Sciatic nerve (tissue), 2 donors: ENCODE measurements at places on chromosomes 3 and 15. TPM values are rescaled to one million over a fixed set of nuclear protein-coding genes. Genes with fewer than 3 reads are reported as not detected.

GRCh38 chr3:140719841-140720614 lies 42.2 kb downstream of the TRIM42 start:
- DNase-seq = no peak

The MYO5A gene
- total RNA-seq = 30.2 TPM

The AMIGO3 gene
- not detected for total RNA-seq

GRCh38 chr3:25438791-25439555 lies 10.9 kb downstream of the RARB start:
- no peak for DNase-seq

The RARB gene
- 15.2 TPM for total RNA-seq

GRCh38 chr3:80439490-80439889 lies 671.7 kb upstream of the ROBO1 start:
- no peak for DNase-seq

The UBP1 gene
- total RNA-seq = 46.3 TPM

DNA sequence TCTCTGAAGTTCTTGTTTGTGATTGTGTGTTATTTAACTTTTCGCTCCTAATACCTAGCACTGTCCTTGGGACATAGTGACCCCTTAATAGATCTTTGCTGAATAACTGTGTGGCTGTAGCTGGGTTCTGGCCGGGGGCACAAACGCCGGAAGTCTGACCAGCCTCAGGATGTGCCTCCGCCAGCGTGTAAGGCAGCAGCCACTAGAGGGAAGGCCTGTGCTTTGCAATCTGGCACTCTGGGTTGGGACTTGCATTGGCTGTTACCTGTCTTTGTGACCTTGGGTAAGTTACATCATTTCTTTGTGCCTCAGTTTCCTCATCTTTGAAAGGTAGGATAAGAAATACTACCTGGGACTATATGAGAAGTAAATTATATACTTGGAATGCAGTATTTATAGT lies 158.7 kb downstream of the GHSR start:
- DNase-seq = no peak

The GOLGA8J gene
- 0.89 TPM for total RNA-seq

DNA sequence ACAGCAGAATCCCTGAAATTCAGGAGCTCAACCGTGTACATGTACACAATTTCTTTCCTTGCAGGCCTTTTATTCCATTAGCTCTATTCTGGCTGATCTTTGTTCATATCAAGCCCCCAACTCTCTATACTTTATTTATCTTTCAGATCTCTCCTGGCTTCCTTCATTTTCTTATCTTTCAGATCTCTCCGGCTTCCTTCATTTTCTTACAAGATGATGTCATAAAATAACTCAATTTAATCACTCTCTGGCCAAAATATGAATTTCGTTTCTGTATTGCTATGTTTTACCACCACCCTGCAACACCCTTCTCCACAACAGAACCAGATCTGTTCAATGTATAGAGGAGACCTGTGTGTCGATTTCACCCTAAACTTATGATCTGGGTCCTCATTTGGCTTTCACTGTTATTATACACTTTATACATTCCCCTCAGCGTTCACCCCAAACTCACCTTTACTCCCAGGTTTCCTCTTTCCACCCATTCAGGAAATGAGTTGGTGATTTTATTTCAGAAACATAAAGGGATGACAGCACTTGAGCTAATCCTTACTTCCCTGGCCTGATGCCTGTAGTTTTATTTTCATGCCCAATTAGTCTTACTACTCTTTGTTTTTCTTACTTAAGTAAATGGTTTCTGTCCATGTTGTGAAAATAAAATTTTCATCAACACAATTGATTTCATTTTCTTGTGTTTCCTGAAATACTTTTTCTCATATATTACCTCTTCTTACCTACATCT lies 195.5 kb downstream of the BCHE start:
- no peak for DNase-seq

GRCh38 chr3:4898454-4899313 lies 80.6 kb upstream of the BHLHE40 start:
- DNase-seq = no peak
